ENCODE measurements at places on chromosomes 3 and 15.

GRCh38 chr15:101611580-101612299 lies 40.4 kb downstream of the TM2D3 start:
- DNase-seq, result no peak

DNA sequence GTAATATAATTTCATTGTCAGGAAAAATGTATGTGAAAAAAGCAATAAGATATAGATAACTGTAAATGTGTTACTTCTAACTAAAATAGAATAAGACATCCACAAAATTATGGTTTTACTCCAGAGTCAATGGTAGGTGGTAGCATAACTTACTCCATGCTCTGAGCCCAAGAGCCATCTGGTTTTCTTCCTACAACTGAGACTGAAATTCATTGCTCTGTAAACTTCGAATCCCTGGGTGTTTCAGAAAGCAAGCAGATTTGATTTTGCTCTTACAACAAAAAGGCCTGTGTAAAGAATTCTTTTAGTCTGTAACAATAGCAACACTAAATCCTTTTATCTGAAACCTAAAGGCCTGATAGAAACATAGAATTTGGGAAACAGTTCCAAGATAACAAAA lies 805.9 kb downstream of the AGBL1 start:
- no peak for DNase-seq

DNA sequence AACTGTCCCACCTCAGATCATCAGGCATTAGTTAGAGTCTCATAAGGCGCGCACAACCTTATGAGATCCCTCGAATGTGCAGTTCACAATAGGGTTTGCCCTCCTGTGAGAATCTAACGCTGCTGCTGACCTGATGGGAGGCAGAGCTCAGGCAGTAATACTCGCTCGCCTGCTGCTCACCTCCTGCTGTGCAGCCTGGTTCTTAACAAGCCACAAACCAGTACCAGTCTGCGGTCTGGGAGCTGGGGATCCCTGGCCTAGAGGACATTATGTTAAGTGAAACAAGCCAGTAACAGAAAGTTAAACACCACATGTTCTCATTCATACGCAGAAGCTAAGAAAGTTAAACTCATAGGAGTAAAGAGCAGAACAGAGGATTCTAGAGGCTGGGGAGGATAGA lies 47.0 kb downstream of the MAP3K13 start:
- no peak for DNase-seq

DNA sequence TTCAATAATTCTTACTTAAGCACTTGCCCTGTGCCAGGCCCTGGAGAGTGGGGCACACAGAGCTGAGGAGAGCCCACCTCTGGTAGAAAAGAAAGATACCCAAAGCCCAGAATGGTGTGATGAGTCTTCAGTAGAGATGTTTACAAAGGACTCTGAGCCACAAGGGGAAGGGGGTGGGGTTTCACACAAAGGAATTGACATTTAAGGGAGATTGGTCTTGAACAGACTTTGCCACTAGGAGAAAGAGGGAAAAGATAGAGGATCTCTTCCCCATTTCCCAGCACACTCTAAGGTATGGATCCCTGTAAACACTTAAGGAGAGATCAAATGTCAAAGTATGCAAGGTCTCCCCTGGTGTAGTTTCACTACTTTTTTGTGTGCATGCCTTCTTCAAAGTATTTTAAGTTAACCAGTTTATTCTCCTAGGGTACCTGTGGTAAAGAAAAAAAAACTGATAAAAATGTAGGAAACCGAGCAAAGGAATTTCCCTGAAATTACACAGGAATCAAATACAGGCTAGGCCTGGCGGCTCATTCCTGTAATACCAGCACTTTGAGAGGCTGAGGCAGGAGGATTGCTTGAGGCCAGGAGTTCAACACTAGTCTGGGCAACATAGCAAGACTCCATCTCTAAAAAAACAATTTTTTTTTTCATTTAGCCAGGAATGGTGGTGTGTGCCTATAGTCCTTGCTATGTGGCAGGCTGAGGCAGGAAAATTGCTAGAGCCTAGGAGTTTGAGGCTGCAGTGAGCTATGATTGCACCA lies 117.6 kb upstream of the SKOR1 start:
- DNase-seq, result no peak

- DNase-seq, result no peak
These were observed 336.1 kb downstream of the ARRDC4 start for GRCh38 chr15:98296653-98297052.

DNA sequence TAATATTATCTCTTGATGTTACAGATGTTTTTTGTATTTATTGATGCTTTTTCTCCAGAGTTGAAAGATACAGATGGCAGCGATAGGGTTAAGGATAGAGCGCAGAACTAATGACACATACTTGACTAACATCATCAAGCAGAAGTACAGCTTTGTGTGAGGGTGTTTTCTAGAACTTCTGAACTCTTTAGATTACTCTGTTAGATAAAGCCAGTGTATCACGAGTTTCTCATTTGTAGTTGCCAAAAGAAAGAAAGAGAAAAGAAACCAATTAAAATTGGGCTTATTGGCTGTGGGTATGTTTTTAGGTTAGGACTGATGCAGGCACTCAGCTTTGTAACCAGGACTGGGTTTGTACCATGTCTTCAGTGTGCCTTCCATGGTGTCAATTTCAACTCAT lies 6.6 kb upstream of the GPR171 start:
- DNase-seq, result no peak

GRCh38 chr3:188082031-188082430 lies 71.9 kb upstream of the LPP start:
- no peak for DNase-seq

DNA sequence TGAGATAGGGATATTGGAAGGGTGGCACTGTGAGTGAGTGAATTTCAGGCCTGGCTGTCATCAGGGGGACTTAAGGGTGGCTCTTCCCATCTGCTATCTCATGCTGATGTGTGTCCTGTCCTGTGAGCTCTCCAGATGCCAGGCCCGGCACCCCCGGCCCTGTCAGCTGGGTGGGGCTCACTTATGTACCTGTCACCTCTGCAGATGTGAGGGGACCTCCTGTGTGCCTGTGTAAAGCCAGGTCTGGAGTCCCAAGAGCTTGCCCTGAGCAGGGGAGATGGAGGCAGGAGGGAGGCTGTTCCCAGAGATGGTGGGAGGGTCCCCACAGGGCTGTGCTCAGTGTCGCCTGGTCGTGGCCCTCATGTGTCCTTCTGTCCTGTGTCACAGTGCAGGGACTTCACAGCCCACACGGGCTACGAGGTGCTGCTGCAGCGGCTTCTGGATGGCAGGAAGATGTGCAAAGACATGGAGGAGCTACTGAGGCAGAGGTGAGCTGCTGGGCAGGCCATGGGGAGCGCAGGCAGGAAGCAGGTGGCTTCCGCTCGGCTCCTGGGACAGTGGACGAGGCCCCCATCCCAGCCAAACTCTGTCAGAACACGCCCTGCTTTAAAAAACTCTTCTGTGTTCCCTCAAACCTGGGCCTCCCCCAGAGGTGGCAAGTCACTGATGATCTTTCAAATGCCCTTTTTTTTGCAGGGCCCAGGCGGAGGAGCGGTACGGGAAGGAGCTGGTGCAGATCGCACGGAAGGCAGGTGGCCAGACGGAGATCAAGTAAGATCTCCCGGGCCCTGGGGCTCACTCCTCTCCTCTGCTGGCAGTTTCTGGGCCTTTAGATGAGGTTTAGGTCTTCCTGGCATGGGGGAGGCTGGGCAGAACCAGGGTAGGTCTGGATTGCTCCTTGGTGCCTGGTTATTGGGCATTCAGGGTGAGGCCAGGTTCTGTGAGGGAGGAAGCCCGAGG lies 23.1 kb downstream of the PSTPIP1 start:
- DNase-seq, result no peak

GRCh38 chr15:77470235-77470634 lies 49.5 kb downstream of the HMG20A start:
- DNase-seq, result no peak

- DNase-seq, result no peak
These were observed 64.2 kb upstream of the TIMP4 start for GRCh38 chr3:12222775-12223485.

DNA sequence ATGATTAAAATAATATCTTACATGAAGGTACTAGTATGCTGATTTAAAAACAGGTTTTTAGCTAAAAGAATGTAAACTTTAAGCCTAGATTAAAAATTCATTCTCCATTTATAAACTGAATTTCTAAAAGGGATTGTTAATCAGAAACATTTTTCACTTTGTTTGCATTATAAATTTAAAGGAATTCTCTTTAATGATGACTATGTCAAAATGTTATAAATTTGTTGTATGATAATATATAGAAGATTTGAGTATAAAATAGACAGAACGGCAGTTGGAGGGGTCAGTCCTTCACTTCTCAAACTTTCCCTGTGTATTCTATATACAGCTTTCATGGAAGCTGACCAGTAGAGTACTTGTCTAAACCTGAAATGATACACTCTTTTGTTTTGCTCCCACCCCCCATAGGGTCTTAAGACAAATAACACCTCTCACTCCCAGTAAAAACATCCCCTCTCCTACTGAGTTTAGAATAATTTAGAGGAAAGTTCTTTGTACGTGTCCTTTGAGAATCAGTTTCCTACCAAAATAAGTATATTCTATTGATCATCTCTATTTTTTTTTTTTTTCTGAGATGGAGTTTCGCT lies 64.9 kb upstream of the PYGO1 start:
- DNase-seq, result no peak

DNA sequence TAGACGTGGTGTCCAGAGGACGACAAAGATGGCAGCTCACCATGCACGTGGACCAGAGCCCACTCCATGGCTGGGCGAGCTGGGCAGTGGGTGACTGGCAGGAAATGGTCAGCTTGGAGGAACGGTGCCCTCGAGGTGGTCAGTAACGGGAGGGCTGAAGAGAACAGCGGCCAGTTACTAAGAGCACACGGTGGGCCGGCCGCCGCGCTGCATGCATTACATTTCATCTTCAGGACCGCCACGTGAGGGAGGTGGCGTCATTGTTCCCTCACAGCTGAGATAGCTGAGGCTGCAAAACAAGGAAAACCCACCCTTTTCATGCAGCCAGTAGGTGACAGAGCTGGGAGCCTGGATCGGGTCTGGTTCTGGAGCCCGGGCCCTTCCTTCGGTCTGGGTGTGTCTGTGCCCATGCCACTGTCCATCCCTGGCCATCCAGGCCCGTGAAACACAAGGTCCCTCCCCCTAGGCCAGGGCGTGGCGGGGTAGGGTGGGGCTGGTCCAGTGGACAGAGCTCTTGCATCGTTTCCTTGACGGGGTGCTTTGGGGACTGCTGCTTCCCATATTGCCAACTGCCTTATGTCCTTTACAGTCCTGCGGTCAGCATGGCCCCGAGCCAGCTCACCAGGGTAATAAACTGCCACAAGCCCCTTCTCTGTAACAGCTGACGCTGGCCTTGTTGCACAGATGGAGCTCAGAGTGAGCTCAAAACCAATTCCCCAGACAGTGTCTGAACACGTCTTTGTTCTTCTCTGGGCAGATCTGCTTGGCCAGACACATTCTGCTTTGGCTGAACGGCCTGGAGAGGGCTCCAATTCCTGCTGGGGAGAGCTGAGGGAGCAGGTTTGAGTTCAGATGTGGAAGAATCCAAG lies 51.8 kb downstream of the RGMA start:
- DNase-seq, result no peak

GRCh38 chr15:97091093-97091492 lies 760.6 kb downstream of the NR2F2 start:
- no peak for DNase-seq

- no peak for DNase-seq
These were observed 2.8 kb downstream of the FYCO1 start for GRCh38 chr3:45992821-45993221.

DNA sequence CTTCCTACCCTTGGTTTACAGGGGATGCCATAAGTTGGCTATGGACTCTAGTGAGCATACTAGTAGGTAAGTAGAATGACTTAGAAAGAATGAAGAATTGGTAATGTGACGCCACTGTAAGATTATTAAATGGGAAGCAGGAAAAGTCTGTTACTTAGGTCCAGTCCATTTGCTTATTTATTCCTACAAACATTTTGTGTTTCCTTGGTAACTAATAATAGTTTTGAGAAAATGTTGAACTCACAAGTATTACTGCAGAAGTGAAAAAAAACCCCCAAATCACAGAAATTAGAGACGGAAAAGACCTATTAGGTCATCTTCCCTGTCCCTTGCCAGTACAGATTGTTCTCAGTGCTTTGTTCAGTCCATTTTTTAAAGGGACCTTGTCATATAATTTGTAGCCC lies 63.5 kb downstream of the CMSS1 start:
- no peak for DNase-seq

GRCh38 chr3:31165399-31165860 lies 271.0 kb upstream of the GADL1 start:
- peak; percentile 32 for DNase-seq

DNA sequence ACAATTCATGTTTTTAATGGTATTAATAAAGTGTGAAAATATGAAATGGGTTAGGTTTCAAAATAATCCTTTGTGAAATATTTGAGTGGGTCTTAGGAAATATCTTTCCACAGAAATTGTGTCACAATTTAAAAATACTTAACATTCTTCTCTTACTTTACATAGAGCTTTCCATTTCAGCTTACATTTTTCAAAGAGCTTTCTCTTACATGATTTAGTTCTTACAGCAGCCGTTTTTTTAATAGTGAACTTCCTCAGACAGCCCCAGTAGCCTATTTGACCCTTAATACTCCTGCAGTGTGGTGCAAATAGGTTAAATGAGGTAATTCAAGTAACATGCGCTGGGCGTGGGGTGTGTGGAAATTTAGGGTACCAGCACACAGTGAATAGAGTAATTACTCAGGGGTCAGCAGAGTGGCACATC lies 21.8 kb downstream of the P2RY12 start:
- DNase-seq, result no peak

- no peak for DNase-seq
These were observed 276.7 kb downstream of the SLC9A9 start for GRCh38 chr3:143571548-143571947.

DNA sequence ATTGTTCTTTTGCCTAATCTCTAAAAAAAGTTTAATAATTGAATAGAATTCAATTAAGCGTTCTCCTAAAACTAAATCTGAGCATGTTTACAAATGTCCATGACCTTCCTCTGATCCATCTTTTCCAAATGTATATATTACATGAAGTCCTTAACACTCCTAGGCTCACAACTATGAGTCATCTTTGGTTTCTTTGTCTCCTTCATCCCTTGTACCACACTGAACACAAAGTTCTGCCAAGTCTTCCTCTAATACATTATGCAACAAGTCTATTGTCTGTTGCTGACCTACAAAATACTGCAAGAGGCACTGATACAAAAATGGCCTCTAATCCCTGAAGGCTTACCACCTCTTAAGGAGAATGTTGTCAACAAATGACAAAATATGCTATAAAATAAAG lies 550.2 kb downstream of the PYDC2 start:
- DNase-seq, result no peak

DNA sequence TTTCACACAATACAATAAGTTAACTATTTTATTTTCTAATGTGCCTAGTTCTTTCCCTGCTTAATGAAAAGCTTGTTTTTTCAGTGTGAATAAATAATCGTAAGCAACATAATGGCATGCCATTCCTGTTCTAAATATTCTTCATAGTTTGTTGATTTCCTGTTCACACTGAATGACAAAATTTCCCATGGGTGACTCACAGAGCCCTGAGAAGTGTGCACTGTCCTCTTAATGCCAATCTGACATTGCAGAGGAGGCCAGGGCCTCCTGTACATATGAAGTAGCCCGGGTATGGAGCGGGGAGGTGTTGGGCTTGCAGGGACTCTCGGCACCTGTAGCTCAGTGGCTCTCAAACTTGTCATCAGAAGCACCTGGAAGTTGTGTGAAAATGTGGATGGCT lies 24.3 kb downstream of the CCR3 start:
- DNase-seq, result no peak

GRCh38 chr3:54703923-54704322 lies 223.9 kb downstream of the LRTM1 start:
- no peak for DNase-seq

Measured in NCI-H774 (cell line).